Nephron progenitor cell (in vitro differentiated cells): ENCODE measurements at places on chromosomes 1 and 21.
A peak's percentile ranks its signal among the peaks of the same experiment; 100 is the strongest.

- peaks cover 5% of the 10 kb centered on the region for H3K27me3 ChIP-seq
- H3K27ac ChIP-seq = no peak overlapping the region
- DNase-seq = no peak
- H3K36me3 ChIP-seq = peaks cover 72% of the 10 kb centered on the region
- no peak overlapping the region for H3K4me3 ChIP-seq
These were observed 31.2 kb downstream of the MTARC1 start for GRCh38 chr1:220817907-220818306.

GRCh38 chr1:9573723-9574122, 15.0 kb upstream of the TMEM201 start:
- peaks cover 24% of the 10 kb centered on the region for H3K4me1 ChIP-seq
- H3K36me3 ChIP-seq = peaks cover 36% of the 10 kb centered on the region
- no peak overlapping the region for H3K27ac ChIP-seq
- H3K4me3 ChIP-seq = no peak overlapping the region

DNA sequence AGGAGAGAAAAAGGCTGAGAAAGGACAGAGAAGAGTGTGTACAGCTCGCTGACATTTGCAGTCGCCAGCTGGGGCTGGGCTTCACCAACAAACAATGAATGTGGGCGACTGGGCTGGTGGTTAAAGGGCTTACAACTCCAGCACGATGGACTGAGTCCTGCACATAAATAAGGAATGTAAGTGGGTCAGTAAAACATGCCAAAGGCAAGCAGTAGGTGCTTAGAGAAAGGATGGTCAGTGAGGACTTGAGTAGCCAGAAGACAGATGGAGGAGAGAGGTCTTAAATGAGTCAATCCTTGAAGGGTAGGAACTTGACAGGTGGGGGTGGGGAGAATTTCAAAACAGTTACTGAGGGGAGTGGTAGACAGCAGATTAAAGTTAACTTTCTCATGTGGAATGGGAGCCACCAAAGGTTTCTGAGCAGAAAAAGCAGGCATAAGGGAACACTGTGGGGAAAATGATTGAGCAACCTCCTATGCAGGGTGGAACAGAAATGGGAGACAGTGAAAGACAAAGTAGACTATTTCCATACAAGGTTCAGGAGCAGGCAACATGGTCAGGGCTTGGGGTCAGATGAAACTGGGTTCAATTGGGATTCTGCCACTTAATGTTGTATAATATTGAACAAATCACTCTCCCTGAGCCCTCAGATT, 37.4 kb downstream of the GADD45A start:
- H3K27me3 ChIP-seq = peaks cover 4% of the 10 kb centered on the region
- H3K36me3 ChIP-seq = no peaks in the 10 kb centered on the region
- DNase-seq = no peak
- no peak overlapping the region for H3K4me3 ChIP-seq

GRCh38 chr1:222794656-222795474, 20.0 kb upstream of the DISP1 start:
- H3K4me1 ChIP-seq = no peaks in the 10 kb centered on the region
- no peak for DNase-seq
- H3K27ac ChIP-seq = no peak overlapping the region
- no peak overlapping the region for H3K4me3 ChIP-seq
- no peaks in the 10 kb centered on the region for H3K36me3 ChIP-seq

- H3K27me3 ChIP-seq = peaks cover 3% of the 10 kb centered on the region
- H3K4me1 ChIP-seq = peaks cover 43% of the 10 kb centered on the region
- peak; percentile 64 for DNase-seq
These were observed 17.0 kb upstream of the GPR37L1 start for GRCh38 chr1:202105571-202106339.

- peaks cover 19% of the 10 kb centered on the region for H3K27me3 ChIP-seq
- DNase-seq = no peak
- no peak overlapping the region for H3K4me3 ChIP-seq
- peaks cover 10% of the 10 kb centered on the region for H3K4me1 ChIP-seq
These were observed 67.2 kb upstream of the IFNAR2 start for GRCh38 chr21:33162436-33162951.

- peaks cover 46% of the 10 kb centered on the region for H3K4me1 ChIP-seq
- peaks cover 23% of the 10 kb centered on the region for H3K36me3 ChIP-seq
- H3K4me3 ChIP-seq = peak overlapping the region; percentile 88
- H3K27ac ChIP-seq = peak overlapping the region; percentile 93
These were observed 2.8 kb downstream of the UBE2J2 start for GRCh38 chr1:1270813-1271212.

DNA sequence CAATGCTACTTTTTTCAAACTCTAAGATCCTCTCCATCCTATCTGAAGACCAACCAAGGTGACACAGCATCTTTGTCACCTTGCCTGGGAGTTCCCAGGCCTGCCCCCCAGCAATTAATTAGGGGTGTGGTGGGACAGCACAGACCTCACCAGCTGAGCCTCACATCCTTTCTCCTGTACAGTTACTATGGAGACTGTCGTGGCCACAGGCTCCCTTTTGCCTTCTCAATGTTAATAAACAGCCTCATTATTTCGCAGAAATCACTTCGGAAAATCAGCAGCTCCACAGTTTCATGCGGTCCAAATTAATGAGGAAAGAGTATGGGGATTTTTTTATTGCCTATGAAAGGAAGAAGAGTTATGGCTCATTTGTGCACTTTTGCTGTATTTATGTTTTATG, 378.3 kb downstream of the NPHP4 start:
- no peaks in the 10 kb centered on the region for H3K36me3 ChIP-seq
- H3K27ac ChIP-seq = no peak overlapping the region
- H3K4me3 ChIP-seq = no peak overlapping the region
- peaks cover 29% of the 10 kb centered on the region for H3K4me1 ChIP-seq

DNA sequence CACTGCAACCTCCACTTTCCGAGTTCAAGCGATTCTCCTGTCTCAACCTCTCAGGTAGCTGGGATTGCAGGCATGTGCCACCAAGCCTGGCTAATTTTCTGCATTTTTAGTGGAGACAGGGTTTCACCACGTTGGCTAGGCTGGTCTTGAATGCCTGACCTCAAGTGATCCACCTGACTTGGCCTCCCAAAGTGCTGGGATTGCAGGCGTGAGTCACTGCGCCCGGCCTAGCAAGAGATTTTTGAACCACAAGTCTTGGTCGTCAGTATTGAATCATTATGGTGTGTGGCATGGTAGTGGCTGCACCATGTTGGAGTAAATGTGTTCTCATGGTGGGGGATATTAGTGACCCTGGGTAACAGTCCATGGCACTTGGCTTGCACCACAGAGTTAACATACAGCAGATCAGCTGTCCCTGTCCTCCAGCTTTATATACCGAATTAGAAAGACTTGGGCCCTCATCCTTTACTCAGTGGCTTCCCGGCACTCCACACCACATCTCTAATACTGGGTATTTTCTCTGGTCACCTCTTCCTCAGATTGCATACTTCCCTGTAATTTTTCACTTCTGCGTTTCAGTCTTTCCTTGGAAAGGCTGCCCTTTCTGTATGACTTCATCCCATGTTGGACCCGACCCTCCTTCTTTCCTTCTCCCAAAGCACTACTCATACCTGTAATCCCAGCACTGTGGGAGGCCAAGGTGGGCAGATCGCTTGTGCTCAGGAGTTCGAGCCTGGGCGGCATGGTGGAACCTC, 25.1 kb downstream of the AK4 start:
- H3K27me3 ChIP-seq = no peaks in the 10 kb centered on the region
- no peak for DNase-seq
- peaks cover 52% of the 10 kb centered on the region for H3K4me1 ChIP-seq
- H3K4me3 ChIP-seq = no peak overlapping the region

GRCh38 chr1:154198756-154199562, 7.1 kb upstream of the TPM3 start:
- peaks cover 13% of the 10 kb centered on the region for H3K27me3 ChIP-seq
- DNase-seq = peak; percentile 31
- H3K4me3 ChIP-seq = no peak overlapping the region
- H3K4me1 ChIP-seq = peaks cover 27% of the 10 kb centered on the region
- H3K27ac ChIP-seq = no peak overlapping the region
